ENCODE measurements at places on chromosomes 13 and 19. TPM values are rescaled to one million over a fixed set of nuclear protein-coding genes. Genes with fewer than 3 reads are reported as not detected.
A peak's percentile ranks its signal among the peaks of the same experiment; 100 is the strongest.

CD177 gene
- total RNA-seq = not detected

GIPR gene
- 9.5 TPM for total RNA-seq

- H3K4me3 ChIP-seq = no peak overlapping the region
- no peak overlapping the region for H3K27ac ChIP-seq
- peaks cover 45% of the 10 kb centered on the region for H3K36me3 ChIP-seq
Measured at GRCh38 chr19:7993560-7993959, 11.9 kb downstream of the ELAVL1 start.

- H3K36me3 ChIP-seq = peaks cover 13% of the 10 kb centered on the region
- H3K27ac ChIP-seq = no peak overlapping the region
- no peaks in the 10 kb centered on the region for H3K27me3 ChIP-seq
- no peak for DNase-seq
Measured at GRCh38 chr13:73781384-73781783, 352.8 kb downstream of the KLF12 start.

- peaks cover 2% of the 10 kb centered on the region for H3K4me1 ChIP-seq
- no peak overlapping the region for H3K27ac ChIP-seq
- H3K27me3 ChIP-seq = peaks cover 29% of the 10 kb centered on the region
- no peak for DNase-seq
Measured at GRCh38 chr13:109700176-109700575, 86.2 kb downstream of the IRS2 start.

ICAM5 gene
- total RNA-seq = 3.5 TPM

GRCh38 chr13:71285700-71286099 lies 581.3 kb downstream of the DACH1 start:
- peaks cover 15% of the 10 kb centered on the region for H3K27me3 ChIP-seq
- H3K27ac ChIP-seq = no peak overlapping the region
- peaks cover under 1% of the 10 kb centered on the region for H3K4me1 ChIP-seq
- no peak for DNase-seq

DNA sequence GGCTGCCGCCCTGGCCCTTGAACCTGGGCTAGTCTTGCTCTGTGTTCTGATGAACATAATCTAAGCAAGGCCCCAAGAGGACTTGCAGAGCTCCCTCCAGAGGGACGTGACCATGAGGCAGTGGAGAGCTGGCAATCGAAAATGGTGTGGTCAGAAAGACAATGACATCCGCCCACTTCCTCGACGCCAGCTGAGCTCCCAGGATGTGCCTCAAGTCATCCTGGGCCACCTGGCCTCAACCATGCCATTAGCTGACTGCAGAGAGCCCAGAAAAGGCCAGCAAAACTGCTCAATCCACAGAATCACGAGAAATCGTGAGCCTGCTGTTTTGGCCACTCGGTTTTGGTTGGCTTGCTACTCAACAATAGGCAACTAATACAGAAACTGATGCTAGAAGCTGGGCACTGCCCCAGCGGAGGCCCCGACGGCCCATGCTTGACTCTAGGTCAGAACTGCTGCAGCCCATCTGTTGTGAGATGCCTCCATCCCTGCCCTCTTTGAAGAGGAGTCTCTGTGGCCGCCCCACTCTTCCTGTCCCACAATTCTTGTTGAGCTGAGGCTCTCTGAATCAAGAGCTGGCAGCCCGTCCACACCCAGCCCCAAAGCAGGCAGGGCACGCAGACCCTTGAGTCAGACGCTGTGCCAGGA lies 53.3 kb downstream of the STK24 start:
- no peak overlapping the region for H3K4me3 ChIP-seq
- H3K27me3 ChIP-seq = no peaks in the 10 kb centered on the region
- peaks cover 16% of the 10 kb centered on the region for H3K36me3 ChIP-seq
- H3K27ac ChIP-seq = peak overlapping the region; percentile 47
- peaks cover 66% of the 10 kb centered on the region for H3K4me1 ChIP-seq
- no peak for DNase-seq

OR7A5 gene
- not detected for total RNA-seq

DNA sequence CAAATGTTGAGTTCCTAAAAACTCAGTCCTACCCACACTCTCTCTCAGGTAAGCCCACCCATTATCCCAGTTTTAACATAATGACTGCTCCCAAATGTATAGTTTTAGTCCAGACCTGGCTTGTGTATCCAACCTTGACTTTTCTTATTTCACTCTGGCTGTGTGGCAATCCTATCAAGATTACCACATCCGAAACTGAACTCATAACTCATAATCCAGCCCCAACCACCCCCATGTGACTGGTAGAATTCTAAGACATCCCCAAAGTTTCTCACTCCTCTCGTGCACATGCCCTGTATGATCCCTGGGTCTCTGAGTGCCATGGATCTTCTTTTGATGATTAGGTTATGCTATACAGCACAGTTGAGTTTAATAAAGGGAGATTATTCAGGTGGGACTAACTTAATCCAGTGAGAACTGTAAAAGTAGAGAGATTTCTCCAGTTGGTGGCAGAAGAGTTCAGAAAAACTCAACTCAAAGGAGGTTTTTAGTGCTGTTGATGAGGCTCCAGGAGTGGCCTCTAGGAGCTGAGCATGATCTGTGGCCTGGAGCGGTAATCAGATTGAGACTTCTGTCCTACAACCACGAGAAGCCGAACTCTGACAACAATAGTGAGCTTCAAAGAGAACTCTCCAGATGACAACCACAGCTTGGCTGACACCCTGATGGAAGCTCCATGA lies 413.4 kb downstream of the ZNF536 start:
- no peaks in the 10 kb centered on the region for H3K27me3 ChIP-seq
- no peaks in the 10 kb centered on the region for H3K36me3 ChIP-seq
- no peak for DNase-seq

MBD3L3 gene
- not detected for total RNA-seq

- H3K27me3 ChIP-seq = no peaks in the 10 kb centered on the region
- peaks cover 38% of the 10 kb centered on the region for H3K36me3 ChIP-seq
- peaks cover 15% of the 10 kb centered on the region for H3K4me1 ChIP-seq
- H3K27ac ChIP-seq = no peak overlapping the region
Measured at GRCh38 chr19:36097036-36097435, 13.9 kb upstream of the OVOL3 start.

ZNF560 gene
- not detected for total RNA-seq

TMEM221 gene
- total RNA-seq = not detected

CPAMD8 gene
- total RNA-seq = 0.27 TPM

GRCh38 chr19:1655131-1655981 lies 2.9 kb upstream of the TCF3 start:
- no peaks in the 10 kb centered on the region for H3K27me3 ChIP-seq
- no peak overlapping the region for H3K4me3 ChIP-seq
- DNase-seq = no peak
- H3K4me1 ChIP-seq = peaks cover 11% of the 10 kb centered on the region
- peaks cover 9% of the 10 kb centered on the region for H3K36me3 ChIP-seq
- H3K27ac ChIP-seq = no peak overlapping the region

DNA sequence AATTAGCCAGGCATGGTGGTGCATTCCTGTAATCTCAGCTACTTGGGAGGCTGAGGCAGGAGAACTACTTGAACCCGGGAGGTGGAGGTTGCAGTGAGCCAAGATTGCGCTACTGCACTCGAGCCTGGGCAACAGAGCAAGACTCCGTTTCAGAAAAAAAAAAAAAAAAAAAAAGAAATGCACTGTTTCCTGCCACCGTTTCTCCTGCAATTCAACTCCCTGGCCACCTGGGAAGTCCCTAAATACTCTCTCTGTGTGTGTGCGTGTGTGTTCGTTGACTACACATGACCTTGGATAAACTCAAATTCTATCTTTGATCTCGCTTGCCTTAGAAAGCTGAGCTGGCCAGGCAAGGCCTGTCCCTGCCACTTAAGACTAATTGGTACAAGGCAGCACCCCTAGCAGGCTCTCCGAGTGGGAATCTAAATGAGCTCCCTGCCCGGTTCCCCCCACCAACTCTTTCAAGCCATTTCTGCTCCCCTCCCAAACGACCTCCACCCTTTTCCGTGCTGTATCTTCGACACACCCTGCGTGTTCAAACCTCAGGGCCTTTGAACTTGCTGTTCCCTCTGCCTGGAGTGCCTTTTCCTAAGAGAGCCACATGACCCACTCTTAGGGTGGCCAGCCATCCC lies 5.2 kb upstream of the BCAT2 start:
- H3K4me1 ChIP-seq = peaks cover 13% of the 10 kb centered on the region
- H3K27ac ChIP-seq = no peak overlapping the region
- no peaks in the 10 kb centered on the region for H3K36me3 ChIP-seq
- no peak for DNase-seq
- H3K4me3 ChIP-seq = no peak overlapping the region

KASH5 gene
- total RNA-seq = 0.14 TPM

- no peak overlapping the region for H3K27ac ChIP-seq
- no peak overlapping the region for H3K4me3 ChIP-seq
- DNase-seq = no peak
- H3K27me3 ChIP-seq = peaks cover 87% of the 10 kb centered on the region
Measured at GRCh38 chr13:99987154-99988019, 5.8 kb downstream of the ZIC2 start.

- H3K36me3 ChIP-seq = peaks cover 11% of the 10 kb centered on the region
- no peak overlapping the region for H3K27ac ChIP-seq
- H3K4me1 ChIP-seq = peaks cover 2% of the 10 kb centered on the region
- no peak overlapping the region for H3K4me3 ChIP-seq
- H3K27me3 ChIP-seq = no peaks in the 10 kb centered on the region
Measured at GRCh38 chr19:3518659-3519058, 12.5 kb downstream of the FZR1 start.

- H3K4me1 ChIP-seq = peaks cover 50% of the 10 kb centered on the region
- no peak for DNase-seq
- no peaks in the 10 kb centered on the region for H3K27me3 ChIP-seq
- H3K27ac ChIP-seq = no peak overlapping the region
- H3K36me3 ChIP-seq = peaks cover 11% of the 10 kb centered on the region
- no peak overlapping the region for H3K4me3 ChIP-seq
Measured at GRCh38 chr19:29964171-29964570, 22.1 kb downstream of the URI1 start.

DNA sequence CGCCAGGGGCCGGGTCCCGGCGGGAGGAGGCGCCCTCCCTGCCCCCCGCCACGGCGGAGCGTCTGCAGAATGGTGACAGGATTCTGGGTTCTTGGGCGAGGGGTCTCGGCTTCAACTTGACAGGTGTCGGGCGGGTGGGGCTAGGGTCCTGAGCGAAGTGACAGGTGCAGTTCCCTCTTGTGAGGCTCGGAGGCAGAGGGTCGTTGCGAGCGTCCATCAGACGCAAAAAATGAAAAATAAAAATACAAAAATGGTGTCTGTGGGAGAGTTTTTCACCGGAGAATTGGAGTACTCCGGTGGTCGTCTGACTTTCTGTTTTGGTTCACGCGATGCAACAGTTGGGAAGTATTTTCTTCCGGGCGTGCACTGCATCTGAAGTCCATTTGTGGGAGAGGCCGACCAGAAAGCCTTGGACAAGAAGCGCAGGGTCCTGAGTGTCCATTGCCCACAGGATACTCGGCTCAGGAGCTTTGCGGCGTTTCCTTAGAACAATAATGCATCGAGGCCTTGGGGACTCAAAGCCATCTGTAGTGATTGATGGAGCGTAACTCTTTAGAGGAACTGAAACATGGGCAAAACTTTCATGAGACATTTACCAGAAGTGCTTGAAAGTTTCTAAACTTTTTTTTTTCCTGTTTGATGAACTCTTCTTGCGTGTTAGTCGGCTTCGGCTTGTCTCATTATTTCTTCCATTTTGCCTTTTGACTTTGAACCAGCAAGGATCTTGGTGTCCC lies 759 bp downstream of the RB1 start:
- H3K27me3 ChIP-seq = no peaks in the 10 kb centered on the region
- H3K4me1 ChIP-seq = peaks cover 28% of the 10 kb centered on the region
- no peak for DNase-seq
- H3K4me3 ChIP-seq = peak overlapping the region; percentile 99
- H3K27ac ChIP-seq = peak overlapping the region; percentile 93

GRCh38 chr19:37635076-37636056 lies 19.9 kb downstream of the ZFP30 start:
- H3K4me1 ChIP-seq = no peaks in the 10 kb centered on the region
- H3K27ac ChIP-seq = no peak overlapping the region
- no peaks in the 10 kb centered on the region for H3K27me3 ChIP-seq
- no peak overlapping the region for H3K4me3 ChIP-seq
- no peak for DNase-seq
- H3K36me3 ChIP-seq = peaks cover 54% of the 10 kb centered on the region

ANO8 gene
- 9.4 TPM for total RNA-seq

GRCh38 chr19:6086068-6086788 lies 24.1 kb downstream of the RFX2 start:
- H3K36me3 ChIP-seq = peaks cover 2% of the 10 kb centered on the region
- no peak for DNase-seq
- no peaks in the 10 kb centered on the region for H3K27me3 ChIP-seq
- no peak overlapping the region for H3K4me3 ChIP-seq
- H3K4me1 ChIP-seq = peaks cover 21% of the 10 kb centered on the region
- H3K27ac ChIP-seq = no peak overlapping the region

FREM2 gene
- 0.37 TPM for total RNA-seq

GRCh38 chr19:44803442-44804428 lies 5.2 kb upstream of the BCAM start:
- H3K27me3 ChIP-seq = peaks cover 9% of the 10 kb centered on the region
- H3K27ac ChIP-seq = no peak overlapping the region
- H3K4me3 ChIP-seq = no peak overlapping the region
- no peak for DNase-seq

DNA sequence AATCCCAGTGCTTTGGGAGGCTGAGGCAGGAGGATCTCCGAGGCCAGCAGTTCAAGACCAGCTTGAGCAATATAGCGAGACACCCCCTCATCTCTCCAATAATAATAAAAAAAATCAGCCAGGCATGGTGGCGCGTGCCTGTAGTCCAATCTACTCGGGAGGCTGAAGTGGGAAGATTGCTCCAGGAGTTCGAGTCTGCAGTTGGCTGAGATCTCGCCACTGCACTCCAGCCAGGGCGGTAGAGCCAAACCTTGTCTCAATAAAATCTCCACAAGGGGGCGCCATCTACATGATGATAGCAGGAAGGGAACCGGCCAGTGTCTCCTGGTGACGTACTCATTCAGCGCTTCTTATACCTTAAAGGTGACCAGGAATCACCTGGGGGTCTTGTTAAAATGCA lies 13.6 kb upstream of the C5AR1 start:
- H3K27ac ChIP-seq = no peak overlapping the region
- H3K4me3 ChIP-seq = no peak overlapping the region
- H3K36me3 ChIP-seq = no peaks in the 10 kb centered on the region
- peaks cover 5% of the 10 kb centered on the region for H3K4me1 ChIP-seq
- DNase-seq = peak; percentile 62
- H3K27me3 ChIP-seq = no peaks in the 10 kb centered on the region

GRCh38 chr19:55632463-55632834 lies 8.1 kb upstream of the ZNF784 start:
- peak; percentile 74 for DNase-seq
- H3K4me3 ChIP-seq = no peak overlapping the region
- peaks cover 4% of the 10 kb centered on the region for H3K27me3 ChIP-seq
- peaks cover 33% of the 10 kb centered on the region for H3K4me1 ChIP-seq
- H3K27ac ChIP-seq = peak overlapping the region; percentile 30
